ENCODE measurements at places on chromosomes 4 and X. TPM values are rescaled to one million over a fixed set of nuclear protein-coding genes. Genes with fewer than 3 reads are reported as not detected.

Gene HTR2C
- total RNA-seq: not detected

Gene DRP2
- total RNA-seq: 0.23 TPM

Gene TEX13C
- 0.01 TPM for total RNA-seq

Gene ZFP92
- total RNA-seq: 0.39 TPM

Gene MAGEA10
- total RNA-seq: 0.04 TPM

Gene FGD1
- total RNA-seq: 7.7 TPM

Gene SYN1
- 0.21 TPM for total RNA-seq

Gene SMIM20
- 27.1 TPM for total RNA-seq

Gene REELD1
- total RNA-seq: not detected

Gene PPEF2
- not detected for total RNA-seq

Gene STPG2
- not detected for total RNA-seq

Gene ZNF275
- 6.2 TPM for total RNA-seq

Gene SH3D19
- 28.1 TPM for total RNA-seq

Gene ADH7
- total RNA-seq: not detected

Gene P2RY10
- total RNA-seq: not detected

Gene SLC26A1
- 0.31 TPM for total RNA-seq

Gene RIBC1
- 0.74 TPM for total RNA-seq

Gene F11
- not detected for total RNA-seq

Gene F8A3
- total RNA-seq: 0.65 TPM

Gene PRKG2
- 0.85 TPM for total RNA-seq

Gene INTU
- 1.1 TPM for total RNA-seq

Gene SPANXB1
- total RNA-seq: 2.6 TPM

Gene SYP
- total RNA-seq: 3.1 TPM

Gene MEPE
- total RNA-seq: not detected

Gene ARMCX4
- 0.44 TPM for total RNA-seq

Gene FGF13
- 0.14 TPM for total RNA-seq

Gene CLDN22
- not detected for total RNA-seq

Gene DUSP21
- total RNA-seq: not detected

Gene NPNT
- total RNA-seq: 0.19 TPM

Gene PHEX
- 0.29 TPM for total RNA-seq

Gene AASDH
- total RNA-seq: 3.7 TPM

Gene SLC10A4
- 8.0 TPM for total RNA-seq

Gene ASB5
- total RNA-seq: not detected

Gene GABRQ
- 0.27 TPM for total RNA-seq

Gene NUDT11
- 3.9 TPM for total RNA-seq

Gene IL2
- total RNA-seq: not detected

Gene GPR119
- not detected for total RNA-seq

Gene RTL9
- 0.07 TPM for total RNA-seq

Gene CAMK2D
- 17.7 TPM for total RNA-seq

Gene HELQ
- total RNA-seq: 4.2 TPM

Gene RTL3
- not detected for total RNA-seq

Gene RBPJ
- total RNA-seq: 12.0 TPM

Gene IBSP
- total RNA-seq: not detected

Gene SSX1
- not detected for total RNA-seq

Gene GPRASP3
- total RNA-seq: 4.9 TPM

Gene ENPEP
- not detected for total RNA-seq

Gene NOX1
- 0.10 TPM for total RNA-seq

Gene GAGE13
- total RNA-seq: not detected

Measured in A549 treated with DMSO at 1 μM for 4 hours (cell line).